ENCODE measurements at places on chromosomes 3 and 15. TPM values are rescaled to one million over a fixed set of nuclear protein-coding genes. Genes with fewer than 3 reads are reported as not detected.

Gene SLC9C1
- not detected for total RNA-seq

Gene GPR15
- total RNA-seq = not detected

DNA sequence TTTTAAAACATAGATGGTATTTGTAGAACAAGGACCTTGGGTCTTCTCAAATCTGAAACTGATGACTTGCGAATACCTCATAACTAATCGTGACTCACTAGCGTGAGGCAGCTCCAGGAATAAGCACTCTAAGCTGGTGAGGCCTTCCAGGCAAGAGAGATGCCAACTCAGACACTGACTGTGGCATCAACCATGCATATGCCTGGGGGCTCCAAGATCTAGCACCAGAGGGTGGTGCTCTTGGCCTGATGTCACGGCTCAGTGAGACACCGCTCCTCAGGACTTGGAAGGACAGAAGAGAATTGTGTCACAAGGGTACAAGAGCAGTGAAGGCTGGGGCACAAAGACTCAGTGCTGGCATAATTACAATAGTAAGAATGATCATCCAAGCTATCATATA is 125.0 kb upstream of the TRIM42 start:
- H3K27me3 ChIP-seq = no peaks in the 10 kb centered on the region
- H3K4me1 ChIP-seq = no peaks in the 10 kb centered on the region
- no peak for DNase-seq
- no peak overlapping the region for H3K27ac ChIP-seq
- H3K36me3 ChIP-seq = no peaks in the 10 kb centered on the region

- H3K4me3 ChIP-seq = no peak overlapping the region
- peak; percentile 45 for DNase-seq
- H3K36me3 ChIP-seq = no peaks in the 10 kb centered on the region
- H3K4me1 ChIP-seq = peaks cover 2% of the 10 kb centered on the region
- H3K27ac ChIP-seq = no peak overlapping the region
Observed at GRCh38 chr3:31839144-31839917, 141.7 kb downstream of the OSBPL10 start.

DNA sequence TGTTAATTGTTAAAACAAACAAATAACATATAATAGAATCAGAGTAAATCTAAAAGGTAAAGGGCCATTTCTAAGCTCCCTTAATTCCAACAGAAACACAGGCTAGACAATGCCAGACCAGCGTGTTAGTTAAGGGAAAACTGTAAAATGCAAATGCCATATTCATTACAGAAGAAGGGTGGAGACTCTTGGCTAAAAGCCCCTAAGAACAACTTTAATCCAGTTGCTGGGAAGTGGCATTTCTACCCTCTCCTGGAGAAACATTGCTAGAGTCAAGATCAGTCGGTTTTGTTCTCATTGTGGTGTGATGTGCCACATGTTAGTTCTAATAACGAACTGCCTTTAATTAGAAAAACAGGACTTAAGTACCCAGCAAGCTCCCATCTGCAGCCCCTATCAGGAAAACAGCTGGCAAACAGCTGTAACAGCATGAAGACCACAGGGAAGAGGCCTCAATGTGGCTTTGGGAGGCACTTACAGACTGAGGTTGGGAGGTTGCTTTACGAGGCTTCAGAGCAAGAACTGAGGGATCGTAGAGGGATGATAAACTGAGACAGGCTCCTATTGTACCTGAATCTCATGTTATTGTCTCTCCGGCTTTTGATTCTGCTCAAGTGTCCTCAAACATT is 1134.8 kb downstream of the ROBO1 start:
- DNase-seq = no peak
- no peaks in the 10 kb centered on the region for H3K27me3 ChIP-seq
- peaks cover 3% of the 10 kb centered on the region for H3K36me3 ChIP-seq
- H3K27ac ChIP-seq = no peak overlapping the region

GRCh38 chr3:51686512-51687215 is 15.6 kb downstream of the TEX264 start:
- no peaks in the 10 kb centered on the region for H3K27me3 ChIP-seq
- H3K27ac ChIP-seq = no peak overlapping the region
- no peak overlapping the region for H3K4me3 ChIP-seq
- peaks cover 5% of the 10 kb centered on the region for H3K4me1 ChIP-seq

- no peak overlapping the region for H3K4me3 ChIP-seq
- peaks cover 9% of the 10 kb centered on the region for H3K27me3 ChIP-seq
- H3K4me1 ChIP-seq = peaks cover 11% of the 10 kb centered on the region
- DNase-seq = peak; percentile 26
- no peaks in the 10 kb centered on the region for H3K36me3 ChIP-seq
Observed at GRCh38 chr3:184662187-184662586, 49.7 kb downstream of the MAGEF1 start.

GRCh38 chr3:195802261-195802701 is 9.4 kb downstream of the MUC4 start:
- peaks cover 51% of the 10 kb centered on the region for H3K27me3 ChIP-seq
- no peak overlapping the region for H3K27ac ChIP-seq
- DNase-seq = no peak
- H3K4me1 ChIP-seq = no peaks in the 10 kb centered on the region
- no peaks in the 10 kb centered on the region for H3K36me3 ChIP-seq
- H3K4me3 ChIP-seq = no peak overlapping the region
